ENCODE measurements at places on chromosomes 2 and 18. TPM values are rescaled to one million over a fixed set of nuclear protein-coding genes. Genes with fewer than 3 reads are reported as not detected.

VWA3B gene
- total RNA-seq: not detected

FAP gene
- 272 TPM for total RNA-seq

CFAP210 gene
- total RNA-seq: not detected

TRAPPC8 gene
- 51.1 TPM for total RNA-seq

TLX2 gene
- total RNA-seq: not detected

PPM1G gene
- total RNA-seq: 98.0 TPM

ANKRD30BL gene
- 0.14 TPM for total RNA-seq

ROCK2 gene
- total RNA-seq: 52.7 TPM

MATN3 gene
- 2.3 TPM for total RNA-seq

DYSF gene
- 0.43 TPM for total RNA-seq

IL1A gene
- total RNA-seq: 48.6 TPM

STON1 gene
- 20.1 TPM for total RNA-seq

TWIST2 gene
- total RNA-seq: 66.4 TPM

TMBIM1 gene
- total RNA-seq: 229 TPM

TDRD15 gene
- not detected for total RNA-seq

SCYGR4 gene
- total RNA-seq: not detected

DLX2 gene
- total RNA-seq: 0.29 TPM

AKAIN1 gene
- total RNA-seq: not detected

GCG gene
- not detected for total RNA-seq

ACMSD gene
- not detected for total RNA-seq

ALPI gene
- total RNA-seq: not detected

ACVR1 gene
- 41.6 TPM for total RNA-seq

SCN7A gene
- total RNA-seq: under 0.01 TPM

GPR39 gene
- 21.2 TPM for total RNA-seq

PCARE gene
- total RNA-seq: not detected

MZT2A gene
- 85.6 TPM for total RNA-seq

DNAH6 gene
- under 0.01 TPM for total RNA-seq

ABCB11 gene
- total RNA-seq: not detected

NOSTRIN gene
- under 0.01 TPM for total RNA-seq

IL1R2 gene
- total RNA-seq: not detected

COX7A2L gene
- 156 TPM for total RNA-seq

ERMN gene
- total RNA-seq: under 0.01 TPM

MRO gene
- not detected for total RNA-seq

AQP12A gene
- not detected for total RNA-seq

IL37 gene
- total RNA-seq: not detected

PTPRM gene
- 65.9 TPM for total RNA-seq

DSEL gene
- total RNA-seq: 60.4 TPM

BCL2 gene
- 2.8 TPM for total RNA-seq

DNAJC27 gene
- 7.7 TPM for total RNA-seq

POTEC gene
- total RNA-seq: not detected

FLACC1 gene
- 1.4 TPM for total RNA-seq

RASGRP3 gene
- total RNA-seq: 11.2 TPM

HOXD13 gene
- not detected for total RNA-seq

LRATD1 gene
- not detected for total RNA-seq

KIF1A gene
- not detected for total RNA-seq

GNLY gene
- total RNA-seq: not detected

FAM117B gene
- 11.2 TPM for total RNA-seq

ALPP gene
- not detected for total RNA-seq

DSC1 gene
- not detected for total RNA-seq

ST8SIA5 gene
- not detected for total RNA-seq

SGPP2 gene
- not detected for total RNA-seq

LYPD1 gene
- 5.5 TPM for total RNA-seq

CD207 gene
- total RNA-seq: not detected

DSC2 gene
- total RNA-seq: not detected

RAB6D gene
- not detected for total RNA-seq

REG3A gene
- total RNA-seq: not detected

HOXD3 gene
- 2.6 TPM for total RNA-seq

TNFAIP6 gene
- total RNA-seq: 44.2 TPM

TUBA4A gene
- 7.0 TPM for total RNA-seq
